Activated CD8-positive, alpha-beta memory T cell treated with anti-CD3 and anti-CD28 coated beads, Interleukin-2, amount 10 ng/mL, durations not matched to agents 7 days and 5 days (primary cell): ENCODE measurements at places on chromosomes 7 and 10.
A peak's percentile ranks its signal among the peaks of the same experiment; 100 is the strongest.

GRCh38 chr7:70210936-70211310 lies 612.6 kb downstream of the AUTS2 start:
- no peak for DNase-seq

- DNase-seq, result no peak
Measured at GRCh38 chr7:137169282-137169698, 174.2 kb downstream of the PTN start.

DNA sequence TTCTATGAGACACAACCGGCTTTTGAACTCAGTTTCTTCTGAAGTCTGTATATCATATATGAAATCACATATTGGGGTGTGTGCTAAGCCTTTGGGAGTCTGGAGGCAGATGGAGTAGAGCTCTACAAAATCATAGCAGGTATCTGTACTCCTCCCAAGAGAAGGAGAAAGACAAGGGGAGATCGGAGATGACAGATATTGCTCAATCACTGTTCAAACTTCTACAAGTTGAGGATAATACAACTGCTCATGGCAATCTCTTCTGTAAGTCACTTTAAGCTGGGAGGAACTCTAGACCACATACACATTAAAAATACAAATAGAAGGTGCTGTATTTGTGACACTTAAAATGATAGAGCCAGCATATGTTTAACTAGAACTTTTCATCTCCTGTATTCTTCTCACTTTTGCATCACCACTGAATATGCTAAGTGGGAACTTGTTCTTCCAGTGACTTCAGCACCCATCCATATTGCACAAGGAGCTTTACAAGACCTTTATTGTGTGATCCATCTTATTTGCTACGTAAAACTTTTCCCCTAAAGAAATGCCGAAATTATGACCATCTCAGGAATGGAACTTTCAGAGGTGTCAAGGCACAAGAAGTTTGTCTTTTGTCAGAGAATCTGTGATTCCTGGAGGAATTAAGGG lies 381.4 kb downstream of the PHTF2 start:
- no peak for DNase-seq

DNA sequence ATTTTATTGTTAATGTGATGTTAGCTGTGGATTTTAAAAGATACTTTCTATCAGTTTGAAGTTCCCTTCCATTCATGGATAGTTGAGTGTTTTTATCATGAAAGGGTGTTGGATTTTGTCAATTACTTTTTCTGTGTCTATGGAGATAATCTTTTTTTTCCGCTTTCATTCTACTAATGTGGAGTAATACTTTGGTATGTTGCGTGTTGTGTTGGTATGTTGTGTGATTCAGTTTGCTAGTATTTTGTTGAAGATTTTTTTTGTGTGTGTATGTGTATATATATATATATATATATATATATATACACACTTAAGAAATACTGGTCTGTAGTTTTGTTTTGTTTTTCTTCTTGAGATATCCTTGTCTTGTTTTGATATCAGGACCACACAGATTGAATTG lies 100.3 kb downstream of the CCSER2 start:
- DNase-seq, result no peak

- DNase-seq, result no peak
Measured at GRCh38 chr7:121431389-121431995, 35.4 kb upstream of the FAM3C start.

DNA sequence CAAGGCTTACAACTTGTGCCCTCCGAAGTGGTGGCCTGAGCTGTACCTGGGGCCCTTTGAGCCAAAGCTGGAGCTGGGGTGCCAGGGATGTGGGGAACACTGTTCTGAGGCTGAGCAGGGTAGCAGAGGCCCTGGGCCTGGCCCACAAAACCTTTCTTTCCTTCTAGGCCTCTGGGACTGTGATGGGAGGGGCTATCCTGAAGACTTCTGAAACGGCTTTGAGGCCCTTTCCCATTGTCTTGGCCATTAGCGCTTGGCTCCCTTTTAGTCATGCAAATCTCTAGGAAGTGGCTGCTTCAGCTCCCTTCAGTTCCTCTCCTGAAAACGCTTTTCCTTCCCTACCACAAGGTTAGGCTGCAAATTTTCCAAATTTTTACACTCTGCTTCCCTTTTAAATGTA lies 16.8 kb upstream of the CRYGN start:
- DNase-seq, result no peak

DNA sequence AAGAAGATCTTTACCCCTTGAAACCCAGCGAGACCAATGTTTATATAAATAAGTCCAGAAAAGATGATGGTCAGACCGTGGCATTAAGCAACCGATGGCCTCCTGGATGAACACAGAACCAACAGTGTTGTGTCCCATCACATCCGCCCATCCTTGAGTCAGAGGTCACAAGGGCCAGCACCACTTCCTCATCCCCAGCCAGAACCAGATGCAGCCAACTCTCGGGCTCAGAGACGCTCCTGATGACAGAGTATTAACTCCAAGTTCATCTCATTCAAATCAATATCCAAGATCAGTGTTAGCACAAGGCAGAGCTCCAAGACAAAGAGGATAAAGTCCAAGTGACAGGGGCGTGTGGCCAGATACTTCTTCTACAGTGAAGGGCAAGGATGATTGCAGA lies 63.5 kb downstream of the FAM53B start:
- no peak for DNase-seq

DNA sequence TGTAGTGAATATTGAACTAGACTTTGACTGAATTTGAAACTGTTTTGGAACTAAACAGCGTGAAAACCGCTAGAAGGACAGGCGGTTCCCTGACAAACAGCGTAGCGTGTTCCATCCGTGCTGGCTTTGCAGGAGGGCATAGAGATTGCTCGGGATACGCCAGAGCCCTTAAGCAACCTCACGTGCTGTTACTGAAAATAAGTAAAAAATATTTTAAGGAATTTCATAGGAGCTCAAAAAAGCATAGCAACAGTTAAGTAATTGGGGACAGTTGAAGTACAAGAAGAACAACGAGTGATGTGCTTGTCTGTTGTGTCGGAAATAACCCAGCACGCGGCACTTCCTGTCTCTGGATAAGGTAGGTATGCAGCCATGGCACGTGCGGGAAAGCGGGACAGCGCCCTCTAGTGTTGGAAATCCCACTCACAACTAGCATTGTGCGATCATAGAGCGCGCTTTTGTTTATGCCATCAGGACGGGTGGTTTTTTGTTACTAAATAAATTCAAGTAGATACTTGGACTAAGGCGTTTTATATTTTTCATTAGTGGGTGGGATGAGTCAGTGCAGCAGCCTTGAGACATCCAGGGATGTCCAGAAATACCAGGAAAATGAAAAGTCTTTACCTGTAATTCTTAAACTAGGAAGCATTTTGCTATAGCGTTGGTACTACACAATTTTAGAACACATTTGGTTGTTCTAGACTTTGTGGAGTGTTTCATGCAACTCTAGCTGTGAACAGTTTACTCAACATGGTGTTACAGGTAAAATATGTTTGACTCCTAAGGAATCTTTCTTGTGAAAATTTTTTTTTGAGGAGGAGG lies 50.4 kb downstream of the DNAJB6 start:
- DNase-seq, result peak; percentile 93

DNA sequence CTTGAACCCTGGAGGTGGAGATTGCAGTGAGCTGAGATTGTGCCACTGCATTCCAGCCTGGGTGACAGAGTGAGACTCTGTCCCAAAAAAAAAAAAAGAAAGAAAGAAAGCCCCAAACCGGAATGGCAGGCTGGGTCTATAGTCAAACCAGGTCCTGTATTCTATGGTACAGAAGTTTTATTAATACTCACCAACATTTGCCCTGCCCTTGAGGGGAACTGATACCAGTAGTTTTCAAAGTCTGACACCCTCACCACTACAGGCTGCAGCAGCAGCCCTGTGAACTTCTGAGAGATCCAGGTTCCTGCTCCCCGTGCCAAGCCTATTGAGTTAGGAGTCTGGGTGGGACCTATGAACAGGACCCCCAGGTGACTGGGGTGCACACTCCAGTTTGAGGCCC lies 80.6 kb downstream of the RGS10 start:
- DNase-seq, result no peak

- no peak for DNase-seq
Measured at GRCh38 chr10:61730671-61731070, 67.9 kb downstream of the CABCOCO1 start.

- no peak for DNase-seq
Measured at GRCh38 chr7:158054611-158055010, 533.0 kb downstream of the PTPRN2 start.

DNA sequence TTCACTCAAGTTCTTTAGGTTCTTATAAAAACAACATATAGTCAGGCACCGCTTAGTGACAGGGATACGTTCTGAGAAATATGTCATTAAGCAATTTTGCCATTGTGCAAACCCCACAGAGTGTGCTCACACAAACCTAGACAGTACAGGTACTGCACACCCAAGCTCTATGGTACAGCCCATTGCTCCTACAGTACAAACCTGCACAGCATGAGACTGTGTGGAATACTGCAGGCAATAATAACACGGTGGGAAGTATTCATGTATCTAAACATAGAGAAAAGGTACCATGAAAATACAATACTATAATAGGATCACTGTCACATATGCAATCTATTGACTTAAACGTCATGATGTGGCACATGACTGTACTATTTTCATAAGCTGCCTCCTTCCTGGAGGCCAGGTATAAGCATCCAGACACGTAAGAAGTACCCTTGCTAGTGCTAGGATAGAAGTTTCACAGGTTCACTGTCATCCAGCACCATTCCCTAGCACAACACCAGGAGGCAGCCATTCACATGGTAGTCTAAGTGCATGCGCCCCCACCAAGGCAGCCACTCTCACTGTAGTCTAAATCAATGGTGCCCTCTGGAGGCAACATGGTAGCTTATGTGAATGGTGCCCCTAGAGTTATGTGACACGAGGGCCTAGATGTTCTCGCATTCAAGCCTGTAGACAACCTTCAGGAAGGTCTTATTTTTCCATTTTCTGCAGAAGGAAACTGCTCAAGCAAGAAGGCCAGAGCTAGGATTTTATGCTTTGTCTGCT lies 98.5 kb downstream of the ARHGAP22 start:
- DNase-seq, result peak; percentile 50

- no peak for DNase-seq
Measured at GRCh38 chr7:1850976-1851571, 181.0 kb downstream of the ELFN1 start.

DNA sequence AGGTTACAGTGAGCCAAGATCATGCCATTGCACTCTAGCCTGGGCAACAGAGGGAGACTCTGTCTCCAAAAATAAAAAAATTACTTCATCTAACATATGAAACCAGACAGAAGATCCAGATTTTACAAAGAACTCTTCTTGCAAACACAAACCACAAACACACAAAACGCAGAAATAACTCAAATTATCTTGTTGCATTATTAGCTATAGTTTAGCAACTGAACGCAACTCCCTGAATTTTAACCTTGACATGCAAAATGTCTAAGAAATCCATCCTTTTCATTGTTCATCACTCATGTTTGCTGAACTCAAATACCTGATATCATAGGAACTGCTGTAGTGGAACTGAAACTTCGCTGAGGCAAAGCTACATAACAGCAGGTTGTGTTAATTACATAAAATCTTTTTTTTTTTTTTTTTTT lies 64.1 kb downstream of the MICU1 start:
- no peak for DNase-seq

DNA sequence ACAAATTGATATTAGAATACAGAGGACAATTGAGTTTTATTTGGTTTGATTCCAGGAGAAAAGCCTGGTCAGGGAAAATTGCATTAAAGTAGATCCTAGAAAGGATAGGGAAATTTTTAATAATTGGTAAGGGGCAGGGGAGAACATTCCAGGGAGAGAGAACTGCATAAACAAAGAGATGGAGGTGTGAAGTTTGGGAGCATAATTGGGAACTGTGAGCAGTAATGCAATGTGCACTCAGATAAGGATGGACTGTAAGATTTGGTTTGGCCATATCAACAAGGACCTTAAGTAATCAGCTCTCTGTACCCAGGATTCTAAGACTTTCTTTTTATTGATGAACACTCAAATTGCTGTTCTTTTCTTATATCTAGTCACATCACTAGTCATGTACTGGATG lies 41.4 kb downstream of the ZMYND11 start:
- no peak for DNase-seq

GRCh38 chr7:96989241-96989858 lies 16.0 kb upstream of the DLX6 start:
- DNase-seq, result no peak

GRCh38 chr7:36216063-36216684 lies 63.1 kb downstream of the EEPD1 start:
- DNase-seq, result no peak

DNA sequence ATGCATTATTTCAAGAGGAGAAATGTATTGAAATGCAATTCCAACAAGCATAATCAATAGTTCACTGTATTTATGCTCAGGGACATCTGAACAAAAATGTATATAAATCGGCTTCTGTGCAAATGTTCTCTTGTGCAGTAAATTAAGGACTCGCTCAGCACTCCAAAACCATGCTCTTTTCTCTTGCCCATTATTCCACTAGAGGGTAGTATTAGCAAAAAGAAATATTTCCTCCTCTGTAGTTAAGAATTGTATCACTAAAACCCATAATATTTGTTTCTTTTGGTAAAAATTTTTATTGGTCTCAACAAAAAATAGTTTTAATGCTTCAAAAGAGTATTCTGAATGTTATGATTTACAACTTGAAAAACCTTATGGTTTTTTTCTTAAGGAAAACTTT lies 803.1 kb downstream of the PCDH15 start:
- DNase-seq, result no peak

GRCh38 chr7:135645296-135645904 lies 16.9 kb upstream of the STMP1 start:
- no peak for DNase-seq

DNA sequence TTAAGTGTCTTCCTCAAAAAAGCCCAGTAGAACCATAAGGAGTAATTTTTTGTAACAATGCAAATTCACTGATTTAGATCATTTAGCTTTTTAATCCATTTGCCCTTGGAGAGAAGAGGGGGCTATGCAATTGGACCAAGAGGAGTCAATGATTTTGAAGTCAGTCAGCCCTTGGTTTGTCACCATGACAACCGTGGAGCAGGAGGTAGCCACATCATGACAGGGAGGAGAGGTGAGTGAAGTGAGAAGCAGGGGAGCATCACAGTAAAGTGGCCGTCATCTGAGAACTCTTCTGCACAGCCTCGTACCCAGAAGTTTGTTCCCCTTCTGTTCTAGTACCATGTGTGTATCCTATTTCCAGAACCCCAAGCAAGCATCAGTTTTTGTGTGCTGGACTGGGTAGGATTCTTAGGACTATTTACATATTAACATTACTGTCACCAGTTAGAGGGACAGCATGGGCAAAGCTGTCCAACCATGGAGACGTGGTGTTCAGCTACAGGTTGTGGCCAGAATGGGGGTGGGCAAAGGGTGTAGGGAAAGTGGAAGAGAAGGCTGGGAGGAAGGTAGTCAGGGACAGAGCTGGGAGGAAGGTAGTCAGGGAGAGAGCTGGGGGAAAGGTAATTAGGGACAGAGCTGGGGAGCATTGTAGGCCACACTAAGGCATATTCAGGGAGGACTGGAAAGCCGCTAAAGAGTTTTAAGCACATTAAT lies 13.1 kb downstream of the UBE3C start:
- no peak for DNase-seq

- no peak for DNase-seq
Measured at GRCh38 chr7:18210377-18210776, 182.7 kb upstream of the PRPS1L1 start.

- DNase-seq, result no peak
Measured at GRCh38 chr7:81802251-81802650, 32.4 kb upstream of the HGF start.

- no peak for DNase-seq
Measured at GRCh38 chr10:19918794-19919193, 102.6 kb downstream of the PLXDC2 start.
